ENCODE measurements at places on chromosomes 1 and 21.

- DNase-seq: no peak
Measured at GRCh38 chr1:222171005-222171404, 376.9 kb downstream of the HHIPL2 start.

- DNase-seq: no peak
Measured at GRCh38 chr1:53634571-53634979, 104.4 kb downstream of the GLIS1 start.

- DNase-seq: no peak
Measured at GRCh38 chr1:183432548-183432875, 14.3 kb upstream of the NMNAT2 start.

- no peak for DNase-seq
Measured at GRCh38 chr1:107460035-107460434, 319.2 kb downstream of the NTNG1 start.

- DNase-seq: no peak
Measured at GRCh38 chr1:169390303-169390702, 22.3 kb downstream of the BLZF1 start.

DNA sequence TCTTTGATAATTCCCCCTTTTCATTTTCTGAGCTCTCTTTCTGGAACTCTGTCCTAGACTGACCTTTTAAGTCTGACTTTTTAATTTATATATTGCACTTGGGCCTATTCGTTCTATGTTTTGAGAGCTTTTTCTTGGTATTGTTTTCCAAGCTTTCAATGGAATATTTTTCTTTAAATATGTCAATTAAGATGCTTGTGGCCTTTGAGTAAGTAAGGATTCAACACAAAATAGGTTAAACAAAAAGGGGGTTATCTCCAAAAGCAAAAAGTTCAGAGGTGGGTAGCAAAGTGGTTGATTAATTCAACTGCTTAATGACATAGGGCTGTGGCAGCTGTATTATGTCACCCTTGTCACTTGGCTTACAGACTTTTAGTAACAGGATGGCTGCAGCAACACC is 315.9 kb downstream of the LMX1A start:
- DNase-seq: no peak

All from amygdala (tissue), 56 donors.